ENCODE measurements at places on chromosomes 13 and 19.

DNA sequence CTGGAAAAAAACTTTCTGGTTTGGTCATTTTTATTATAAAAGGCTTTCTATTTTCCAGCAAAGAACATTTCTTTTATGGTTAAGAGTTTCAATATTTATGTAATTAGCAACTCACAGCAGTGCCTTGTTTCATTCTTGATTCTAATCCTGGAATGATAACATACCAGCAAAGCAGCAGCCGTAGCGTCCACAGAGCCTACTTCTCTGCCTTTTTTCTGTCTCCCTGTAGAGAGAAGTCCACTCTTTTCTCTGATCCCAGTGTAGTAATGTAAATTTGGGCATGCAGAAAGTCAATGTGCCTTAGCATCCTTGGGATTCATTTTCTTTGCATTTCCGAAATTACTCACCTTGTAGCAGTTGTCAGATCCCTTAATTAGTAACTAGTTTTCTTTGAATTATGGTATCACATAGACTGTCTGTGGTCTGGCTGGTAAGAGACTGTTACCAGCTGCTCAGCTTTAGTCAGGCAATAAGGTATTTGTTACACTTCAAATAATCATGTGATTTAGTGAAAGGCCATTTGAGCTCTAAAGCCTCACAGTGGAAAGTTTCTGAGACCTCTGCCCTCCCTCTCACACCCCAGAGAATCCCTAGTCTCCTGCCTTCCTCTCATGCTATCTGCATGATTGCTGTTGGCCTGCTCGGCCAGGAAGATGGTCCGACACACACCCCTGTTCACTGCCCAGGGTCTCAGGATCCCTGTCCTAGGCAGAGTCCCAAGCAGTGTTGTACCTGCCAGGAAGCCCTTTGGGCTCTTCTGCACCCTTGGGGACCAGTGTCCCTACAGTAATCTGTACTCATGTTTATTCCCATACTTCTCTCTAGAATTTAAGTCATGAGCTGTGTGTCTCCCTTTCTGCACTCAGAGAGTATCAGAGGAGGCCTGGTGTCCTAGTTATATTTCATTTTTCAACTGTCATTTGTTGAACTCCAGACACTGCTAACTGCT, 86.3 kb downstream of the LRCH1 start:
- no peak for DNase-seq

- DNase-seq, result no peak
Measured at GRCh38 chr13:51122868-51123566, 11.9 kb upstream of the C13orf42 start.

- no peak for DNase-seq
Measured at GRCh38 chr13:109884462-109884861, 98.1 kb upstream of the IRS2 start.

- DNase-seq, result no peak
Measured at GRCh38 chr19:33640773-33641172, 19.0 kb downstream of the CHST8 start.

- no peak for DNase-seq
Measured at GRCh38 chr13:49652355-49653305, 24.3 kb downstream of the ARL11 start.

- no peak for DNase-seq
Measured at GRCh38 chr13:39385621-39386231, 217.3 kb downstream of the LHFPL6 start.

- DNase-seq, result no peak
Measured at GRCh38 chr19:31470229-31470939, 121.1 kb upstream of the TSHZ3 start.

GRCh38 chr13:40401911-40402776, 264.3 kb downstream of the FOXO1 start:
- DNase-seq, result peak; percentile 71

DNA sequence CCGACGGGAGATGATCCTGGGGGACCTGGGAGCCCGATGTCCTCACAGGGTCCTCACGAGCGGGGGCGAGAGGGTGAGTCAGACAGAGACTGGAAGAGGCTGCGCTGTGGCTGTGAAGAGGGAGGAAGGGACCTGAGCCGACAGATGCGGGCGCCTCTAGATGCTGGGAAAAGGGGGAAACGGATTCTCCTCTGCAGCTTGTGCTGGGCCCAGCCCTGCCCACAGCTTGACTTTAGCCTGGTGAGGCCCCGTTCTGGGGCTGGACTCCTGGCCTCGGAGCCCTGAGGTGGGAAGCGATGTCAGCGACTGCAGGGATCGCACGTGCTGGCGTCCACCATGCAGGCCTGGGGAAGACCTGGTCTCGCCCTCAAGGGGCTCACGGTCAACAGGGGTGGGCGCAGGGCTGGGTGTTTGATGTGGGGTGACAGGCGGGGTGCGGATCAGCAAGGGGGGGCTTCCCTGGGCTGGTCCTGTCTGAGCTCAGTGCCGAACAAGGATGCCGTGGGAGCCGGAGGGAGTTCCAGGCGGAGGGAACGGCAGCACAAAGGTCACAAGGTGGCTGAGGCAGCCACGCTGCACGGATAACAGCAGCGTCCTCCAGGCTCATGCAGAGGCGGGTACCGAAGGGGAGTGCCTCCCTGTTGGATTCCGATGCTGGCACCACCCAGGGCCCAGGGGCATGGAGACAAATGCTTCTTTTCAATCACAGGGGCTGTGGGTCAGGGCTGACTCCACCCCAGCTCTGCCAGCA, 31.8 kb downstream of the PIP5K1C start:
- DNase-seq, result no peak

- no peak for DNase-seq
Measured at GRCh38 chr13:46207828-46208227, 3.9 kb upstream of the LRRC63 start.

DNA sequence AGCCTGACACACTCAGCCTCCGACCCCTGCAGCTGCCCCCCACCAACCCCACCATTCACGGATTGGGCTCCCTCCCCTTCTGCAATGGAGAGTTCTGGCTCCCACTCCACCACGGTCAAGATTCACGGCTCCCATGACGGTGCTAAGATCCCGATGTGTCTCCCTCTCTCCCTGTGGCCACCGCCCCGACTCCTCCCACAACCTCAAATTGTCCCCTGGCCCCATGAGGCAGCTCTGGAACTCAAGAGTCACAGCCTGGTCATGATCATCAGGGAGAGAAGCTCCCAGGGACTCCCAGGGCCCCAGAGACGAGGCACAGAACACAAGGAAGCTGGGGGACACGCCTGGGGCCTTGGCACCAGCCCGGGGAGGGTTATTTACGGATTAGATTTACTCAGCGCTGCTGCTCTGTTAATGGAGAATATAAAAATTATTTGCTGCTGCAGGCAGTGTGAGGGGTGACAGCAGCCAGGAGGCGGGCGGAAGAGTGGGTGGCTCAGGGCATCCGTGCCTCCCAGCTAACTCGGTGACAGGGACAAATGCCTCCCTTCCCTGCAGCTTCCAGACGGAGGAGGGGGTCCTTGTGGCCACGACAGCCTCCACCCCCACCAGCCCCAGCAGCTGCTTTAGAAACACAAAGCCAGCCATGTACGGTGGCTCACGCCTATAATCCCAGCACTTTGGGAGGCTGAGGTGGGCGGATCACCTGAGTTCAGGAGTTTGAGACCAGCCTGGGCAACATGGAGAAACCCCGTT, 184.2 kb downstream of the PTPRS start:
- DNase-seq, result no peak

DNA sequence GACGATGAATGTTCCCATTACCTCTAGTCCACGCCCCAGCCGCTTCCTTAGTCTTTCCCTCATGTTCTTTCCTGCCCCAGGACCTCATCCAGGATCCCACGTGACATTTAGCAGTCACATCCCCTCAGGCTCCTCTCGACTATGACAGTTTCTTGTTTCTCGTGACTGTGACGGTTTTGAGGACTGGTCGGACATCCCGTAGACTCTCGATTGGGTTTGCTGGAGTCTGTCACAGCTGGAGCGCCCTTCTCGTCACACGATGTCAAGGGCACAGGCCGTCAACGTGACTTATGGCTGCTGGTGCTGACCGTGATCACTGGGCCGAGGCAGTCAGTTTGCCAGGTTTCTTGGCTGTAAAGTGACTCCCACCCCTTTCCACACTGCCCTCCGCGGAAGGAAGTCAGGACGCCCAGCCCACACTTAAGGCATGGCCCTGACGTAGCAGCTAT, 22.8 kb downstream of the ELAVL1 start:
- no peak for DNase-seq

- no peak for DNase-seq
Measured at GRCh38 chr13:26534036-26534726, 23.3 kb upstream of the WASF3 start.

- peak; percentile 82 for DNase-seq
Measured at GRCh38 chr19:19900729-19901444, at the start of gene ZNF93. ZNF93 (plus strand) TSS chr19:19900946; CDS start chr19:19901089, 143 bp downstream.

GRCh38 chr13:41182231-41182630, 12.1 kb downstream of the KBTBD7 start:
- no peak for DNase-seq

GRCh38 chr13:75705395-75705794, 69.3 kb downstream of the LMO7 start:
- DNase-seq, result no peak

- no peak for DNase-seq
Measured at GRCh38 chr19:7366701-7367420, 18.1 kb downstream of the ARHGEF18 start.

- DNase-seq, result no peak
Measured at GRCh38 chr13:26494571-26495195, 62.8 kb upstream of the WASF3 start.

GRCh38 chr19:289651-290371, 1.4 kb downstream of the PLPP2 start:
- DNase-seq, result no peak

DNA sequence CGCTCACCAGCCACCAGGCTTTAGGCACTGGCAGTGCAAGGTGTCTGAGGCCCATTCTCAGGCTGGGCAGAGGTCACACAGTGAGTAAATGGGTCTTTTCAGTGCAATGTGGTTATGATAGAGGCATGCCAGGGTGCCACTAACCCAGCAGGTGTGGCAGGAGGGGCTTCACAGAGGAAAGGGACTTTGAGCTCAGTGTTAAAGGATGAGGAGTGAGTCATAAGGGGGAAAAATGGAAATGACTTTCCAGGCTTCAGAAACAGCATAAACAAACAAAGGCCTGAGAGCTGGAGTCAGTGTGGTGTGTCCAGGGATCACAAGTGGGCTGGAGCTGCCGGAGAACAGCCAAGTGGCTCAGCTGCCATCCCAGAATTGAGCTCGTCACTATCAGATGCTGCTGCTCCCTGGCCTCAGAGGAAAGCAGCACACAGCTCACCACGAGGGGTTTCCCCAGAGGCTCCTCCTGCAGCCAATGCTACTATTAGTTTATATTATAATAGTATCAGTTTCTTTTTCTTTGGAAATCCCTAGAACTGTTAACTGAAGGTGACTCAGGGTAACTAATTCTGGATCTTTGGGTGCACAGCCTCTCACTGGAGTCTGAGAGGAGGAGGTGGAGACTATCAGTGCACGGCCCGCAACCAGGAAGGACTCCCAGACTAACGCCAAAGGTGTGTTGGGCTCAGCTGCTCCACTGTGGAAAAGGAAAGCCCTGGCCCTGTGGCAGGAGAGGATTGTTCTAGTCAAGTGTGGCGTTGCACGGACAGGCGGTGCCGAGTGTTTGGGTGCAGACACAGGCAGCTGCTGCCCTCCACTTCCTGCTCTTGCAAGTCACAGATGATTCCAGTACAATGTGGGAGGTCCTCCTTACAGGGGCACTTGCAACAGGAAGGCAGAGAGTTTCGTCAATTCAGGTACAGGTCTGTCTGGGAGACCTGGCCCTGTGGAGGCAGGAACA, 39.5 kb downstream of the DHRS12 start:
- DNase-seq, result peak; percentile 28

GRCh38 chr13:19927117-19927748, 31.3 kb upstream of the ZMYM2 start:
- no peak for DNase-seq

- no peak for DNase-seq
Measured at GRCh38 chr13:40999416-40999815, 19.7 kb downstream of the ELF1 start.

DNA sequence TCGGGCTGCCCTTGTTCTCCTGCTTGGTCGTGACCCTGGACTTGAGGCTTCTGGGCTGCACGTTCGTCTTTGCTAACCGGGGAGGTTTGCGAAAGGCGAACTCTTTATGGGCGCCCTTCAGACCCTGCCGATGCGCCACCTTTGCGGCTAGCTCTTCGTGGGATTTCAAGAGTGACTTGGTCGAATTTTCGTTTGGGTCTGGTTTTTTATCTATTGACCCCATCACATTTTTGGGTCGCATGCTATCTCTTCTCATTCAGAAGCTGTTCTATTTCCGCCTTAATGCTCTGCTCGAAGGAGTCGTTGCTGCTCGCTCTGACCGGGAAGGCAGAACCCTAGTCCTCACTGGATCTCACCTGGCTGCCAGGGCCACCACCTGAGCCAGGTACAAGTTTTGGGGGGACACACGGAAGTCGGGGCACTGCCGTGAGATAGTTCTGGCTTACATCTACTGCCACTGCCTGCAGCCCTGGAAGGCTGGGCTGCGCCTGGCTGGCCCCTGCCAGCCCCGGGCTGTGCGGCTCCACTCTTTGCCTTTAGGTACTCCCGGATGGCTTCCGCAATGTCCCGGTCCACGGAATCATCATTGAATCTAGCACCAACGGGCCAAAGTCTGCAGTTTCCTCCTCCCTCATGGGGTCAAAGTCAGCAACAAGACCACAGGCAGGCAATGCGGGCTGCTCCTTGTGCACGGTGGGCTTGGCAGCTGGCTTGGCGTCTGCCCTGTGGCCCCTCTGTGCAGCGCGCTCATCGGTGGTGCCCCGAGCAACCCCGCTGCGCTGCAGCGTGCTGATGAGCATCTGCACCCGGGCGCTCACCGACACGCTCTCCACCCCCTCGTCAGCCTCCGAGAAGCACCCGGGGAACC, 16.2 kb downstream of the RB1 start:
- DNase-seq, result no peak

DNA sequence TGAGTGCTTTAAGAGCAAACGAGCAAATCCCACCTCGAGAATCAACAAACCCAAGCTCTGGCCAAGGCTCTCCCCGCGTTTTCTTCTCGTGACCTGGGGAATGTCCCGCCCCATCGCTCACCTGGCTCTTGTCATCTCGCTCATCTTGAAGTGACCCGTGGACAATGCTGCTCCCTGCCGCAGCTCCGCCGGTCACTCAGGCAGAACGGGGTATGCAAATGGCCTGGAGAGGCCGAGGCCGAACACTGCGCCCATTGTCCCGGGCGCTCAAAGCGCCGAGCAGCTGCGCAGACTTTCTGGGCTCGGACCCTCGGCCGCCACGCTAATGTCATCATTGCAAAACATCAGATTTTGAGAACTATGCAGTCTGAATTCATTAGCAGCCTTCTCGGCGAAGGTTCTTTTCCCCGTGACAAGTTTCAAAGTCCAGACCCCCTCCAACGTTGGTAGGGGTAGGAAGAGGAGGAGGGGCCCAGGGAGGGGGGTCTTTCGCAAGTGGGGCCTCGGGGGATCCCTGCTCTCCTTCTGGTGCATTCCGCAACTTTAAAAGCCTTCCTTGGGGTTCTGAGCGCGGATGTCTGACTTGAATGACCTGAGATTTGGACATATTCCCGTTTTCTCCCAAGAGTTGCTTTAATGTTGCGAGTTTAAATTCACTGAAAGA, 39.7 kb downstream of the SOX1 start:
- peak; percentile 26 for DNase-seq

DNA sequence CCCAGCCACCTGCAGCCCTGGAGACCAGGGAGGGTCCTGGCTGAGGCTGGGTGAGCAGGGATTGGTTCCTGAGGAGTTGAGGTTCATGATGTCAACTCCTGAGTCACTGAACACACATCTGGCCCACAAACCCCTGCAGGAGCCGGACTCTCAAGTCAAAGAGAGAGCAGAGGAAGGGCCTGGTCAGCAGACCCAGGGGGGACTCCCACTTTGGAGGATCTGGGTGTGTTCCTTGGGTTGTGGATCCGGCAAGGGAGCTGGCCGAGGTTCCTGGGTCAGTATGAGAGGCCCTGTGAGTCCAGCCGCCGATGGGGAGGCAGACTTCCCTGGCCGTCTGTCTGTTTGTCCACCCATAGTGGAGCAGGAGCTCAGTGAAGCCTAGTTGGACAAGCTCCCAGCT, 4.0 kb downstream of the SLC7A10 start:
- no peak for DNase-seq
